ENCODE measurements at places on chromosomes 5 and 9. TPM values are rescaled to one million over a fixed set of nuclear protein-coding genes. Genes with fewer than 3 reads are reported as not detected.

The IL13 gene
- not detected for total RNA-seq

The RPL37 gene
- 2,631 TPM for total RNA-seq

The SHB gene
- total RNA-seq = 26.6 TPM

The KIF12 gene
- not detected for total RNA-seq

The KLF9 gene
- 55.9 TPM for total RNA-seq

The FAXDC2 gene
- total RNA-seq = 13.6 TPM

The SLC34A3 gene
- total RNA-seq = 0.06 TPM

The STPG3 gene
- not detected for total RNA-seq

The ECM2 gene
- 8.2 TPM for total RNA-seq

The RAD23B gene
- 87.7 TPM for total RNA-seq

The PLPP7 gene
- total RNA-seq = 15.0 TPM

The TRAF2 gene
- 6.6 TPM for total RNA-seq

The C7 gene
- total RNA-seq = 15.2 TPM

The CARTPT gene
- not detected for total RNA-seq

The GRXCR2 gene
- not detected for total RNA-seq

The NTNG2 gene
- total RNA-seq = 1.6 TPM

The PIP5K1B gene
- 0.06 TPM for total RNA-seq

The GLRA1 gene
- total RNA-seq = not detected

The SLC23A1 gene
- total RNA-seq = not detected

The HTR4 gene
- total RNA-seq = 5.7 TPM

The PCDHA10 gene
- under 0.01 TPM for total RNA-seq

The HAVCR1 gene
- not detected for total RNA-seq

The ZFAND5 gene
- 183 TPM for total RNA-seq

The MTX3 gene
- total RNA-seq = 10.6 TPM

The ANKRD34B gene
- not detected for total RNA-seq

The AJM1 gene
- total RNA-seq = 1.1 TPM

The ANP32B gene
- total RNA-seq = 11.8 TPM

The ZCCHC10 gene
- total RNA-seq = 12.0 TPM

The PCDHGA3 gene
- total RNA-seq = 2.9 TPM

The NDFIP1 gene
- 55.8 TPM for total RNA-seq

The EGFLAM gene
- 8.9 TPM for total RNA-seq

The FNIP1 gene
- total RNA-seq = 51.5 TPM
